ENCODE measurements at places on chromosomes 4 and X.
A peak's percentile ranks its signal among the peaks of the same experiment; 100 is the strongest.

- no peak for DNase-seq
Observed at GRCh38 chr4:154218051-154218450, 273.5 kb downstream of the DCHS2 start.

GRCh38 chr4:8506373-8507195, 66.0 kb downstream of the TRMT44 start:
- peak; percentile 14 for DNase-seq

GRCh38 chr4:138487230-138487629, 245.1 kb upstream of the SLC7A11 start:
- DNase-seq = no peak

DNA sequence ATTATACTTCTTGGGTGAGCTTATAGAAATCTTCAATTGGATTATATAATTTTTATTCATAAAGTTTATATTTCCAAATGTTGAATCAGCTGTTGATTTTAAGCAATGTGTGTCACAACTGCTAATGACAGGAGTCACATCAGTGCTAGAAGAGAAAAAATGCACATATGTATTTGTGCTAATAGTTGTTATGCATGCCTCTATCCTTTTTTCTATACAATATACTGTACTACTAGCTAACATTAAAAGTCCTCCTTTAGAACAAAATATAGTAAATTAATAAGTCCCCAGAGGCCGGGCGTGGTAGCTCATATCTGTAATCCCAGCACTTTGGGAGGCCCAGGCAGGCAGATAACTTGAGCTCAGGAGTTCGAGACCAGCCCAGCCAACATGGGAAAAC, 23.7 kb upstream of the HNRNPD start:
- DNase-seq = no peak

DNA sequence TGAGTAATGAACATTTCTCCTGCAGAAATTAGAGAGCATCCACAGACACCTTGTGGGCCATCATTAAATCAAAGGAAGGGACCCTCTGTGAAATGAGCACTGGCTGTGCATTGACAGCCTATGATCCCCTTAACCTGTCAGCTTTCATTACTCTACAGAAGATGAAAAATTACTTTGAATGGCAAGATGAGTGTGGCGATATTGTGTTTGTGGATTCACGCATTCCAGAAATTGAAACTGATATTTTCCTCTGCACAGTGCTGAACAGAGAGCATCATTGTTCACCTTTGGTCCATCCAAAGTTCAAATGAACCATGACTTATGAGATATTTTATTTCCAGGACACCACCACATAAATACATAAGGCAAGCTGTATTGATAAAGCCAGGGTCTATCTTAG, 374.8 kb upstream of the ANXA10 start:
- no peak for DNase-seq

- DNase-seq = no peak
Observed at GRCh38 chr4:86890790-86891189, 1.4 kb downstream of the C4orf36 start.

GRCh38 chr4:26235500-26235899, 85.3 kb upstream of the RBPJ start:
- DNase-seq = no peak

- no peak for DNase-seq
Observed at GRCh38 chr4:86233681-86234080, 126.2 kb downstream of the MAPK10 start.

DNA sequence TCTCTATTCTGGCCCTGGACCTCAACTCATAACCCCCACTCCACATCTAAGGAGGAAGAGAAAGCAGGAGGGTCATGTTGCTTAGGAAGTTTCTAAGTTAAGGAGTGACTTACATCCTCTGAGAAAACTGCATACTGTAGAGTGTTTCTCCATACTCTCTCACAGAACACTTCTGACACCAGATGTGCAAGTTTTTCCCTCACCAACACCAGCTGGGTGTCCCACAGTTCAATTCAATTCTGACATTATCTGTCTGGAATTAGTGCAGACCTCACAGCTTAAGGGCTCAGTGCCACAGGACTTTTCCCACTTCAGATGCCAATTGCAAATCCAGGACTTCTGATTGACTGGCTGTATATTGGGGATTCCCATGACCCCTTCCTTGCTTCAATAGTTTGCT, 89.0 kb upstream of the SFRP2 start:
- no peak for DNase-seq

DNA sequence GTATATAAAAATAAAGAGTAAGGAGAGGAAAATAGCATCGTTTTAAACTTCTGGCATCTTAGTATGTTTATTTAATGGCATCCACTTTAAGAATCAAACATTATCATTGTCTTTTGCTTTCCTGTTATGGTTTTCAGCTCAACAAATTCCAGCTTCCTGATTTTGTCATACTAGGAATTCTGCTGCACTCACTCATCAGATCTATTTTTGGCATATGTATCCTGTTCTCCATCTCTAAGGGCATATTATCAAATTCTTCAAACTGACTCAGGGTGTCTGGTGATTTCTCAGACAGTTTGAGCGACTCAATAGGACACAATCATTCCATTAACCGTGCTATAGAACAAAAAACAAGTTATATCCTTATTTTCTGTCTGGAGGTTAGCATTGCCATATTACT, 248.5 kb upstream of the DIAPH2 start:
- no peak for DNase-seq

GRCh38 chr4:129808242-129808641, 712.3 kb downstream of the C4orf33 start:
- DNase-seq = no peak

GRCh38 chrX:14362721-14363120, 166.6 kb upstream of the GLRA2 start:
- no peak for DNase-seq

GRCh38 chrX:84415140-84415539, 87.1 kb downstream of the HDX start:
- DNase-seq = peak; percentile 2

DNA sequence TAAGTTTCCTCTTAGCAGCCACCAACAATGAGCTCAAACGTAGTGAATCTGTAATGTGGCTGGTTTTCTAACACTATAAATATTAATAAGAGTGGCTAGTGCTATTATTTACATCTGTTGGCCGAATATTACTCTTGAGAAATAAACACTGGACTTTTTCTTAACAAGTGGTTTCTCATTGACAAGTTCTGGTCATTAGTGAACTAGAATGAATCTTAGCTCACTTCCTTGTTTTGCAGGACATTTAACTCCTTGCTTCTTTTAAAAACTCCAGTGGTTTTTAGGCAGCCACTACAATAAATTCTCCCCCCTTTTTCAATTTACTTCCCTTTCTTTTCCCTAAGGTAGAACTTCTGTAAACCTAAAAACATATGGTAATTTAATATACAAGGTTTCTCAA, 177.2 kb downstream of the ARAP2 start:
- DNase-seq = no peak

DNA sequence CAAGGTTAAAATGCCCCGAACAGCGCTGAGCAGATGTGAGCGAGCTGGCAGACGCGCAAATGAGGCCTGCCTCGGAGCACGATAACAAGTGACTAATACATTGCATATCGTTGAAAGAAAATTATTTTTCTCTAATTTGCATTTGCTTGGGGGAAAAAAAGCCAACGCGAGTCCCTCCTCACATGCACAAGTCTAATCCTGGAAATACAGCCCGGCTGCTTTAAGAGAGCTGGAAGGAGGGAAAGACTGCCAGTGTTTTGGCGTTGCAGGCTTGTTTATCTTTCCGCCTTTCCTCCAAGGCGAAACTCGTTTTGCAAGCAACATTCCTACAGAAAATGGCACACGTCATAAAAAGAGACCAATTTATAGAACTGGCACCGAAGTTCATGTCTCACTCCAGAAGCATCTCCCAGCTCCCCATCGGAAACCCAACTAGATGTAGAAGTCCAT, 12.6 kb downstream of the BCOR start:
- DNase-seq = no peak

DNA sequence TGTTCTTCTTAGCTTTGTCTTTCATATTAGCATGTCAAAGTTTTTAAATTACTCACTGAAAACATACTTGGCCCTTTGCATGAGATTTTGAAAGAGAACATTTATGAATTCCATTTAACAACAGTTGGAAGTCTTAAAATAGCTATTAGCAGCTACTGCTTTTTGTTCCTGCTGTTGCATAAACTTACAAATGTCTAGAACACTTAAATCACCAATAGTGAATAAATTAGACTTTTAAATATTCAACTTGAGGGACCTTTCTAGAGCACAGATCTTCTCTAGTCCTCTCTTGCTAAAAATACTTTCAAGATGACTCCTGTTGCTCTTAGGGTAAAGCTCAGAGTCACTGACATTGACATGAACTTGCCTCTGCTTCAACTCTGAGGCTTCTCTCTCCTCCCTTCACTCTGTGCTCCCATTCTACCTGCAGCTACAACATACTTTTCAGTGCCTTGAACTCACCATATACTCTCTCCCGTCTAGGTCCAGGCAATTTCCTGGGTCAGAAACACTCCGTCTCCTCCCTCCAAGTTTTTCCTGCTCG, 15.8 kb upstream of the TXK start:
- DNase-seq = no peak

DNA sequence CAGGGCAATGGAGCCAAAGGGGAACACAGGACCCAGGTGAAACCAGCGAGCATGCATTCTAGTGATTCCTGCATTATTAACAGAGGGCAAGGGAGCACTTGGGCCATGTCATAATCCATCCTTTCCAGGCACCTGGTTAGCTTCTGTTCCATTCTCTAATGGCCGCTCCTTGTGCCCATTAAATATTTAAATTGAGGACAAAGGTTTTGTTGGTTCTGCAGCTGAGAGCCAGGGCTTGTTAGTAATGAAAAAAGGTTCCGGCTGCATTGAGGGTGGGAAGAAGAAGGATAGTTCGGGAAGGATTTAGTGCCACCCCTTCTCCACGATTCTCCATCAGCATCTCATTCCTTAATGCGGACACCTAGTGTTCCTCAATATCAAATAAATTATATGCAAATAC, 13.6 kb downstream of the SOD3 start:
- no peak for DNase-seq

DNA sequence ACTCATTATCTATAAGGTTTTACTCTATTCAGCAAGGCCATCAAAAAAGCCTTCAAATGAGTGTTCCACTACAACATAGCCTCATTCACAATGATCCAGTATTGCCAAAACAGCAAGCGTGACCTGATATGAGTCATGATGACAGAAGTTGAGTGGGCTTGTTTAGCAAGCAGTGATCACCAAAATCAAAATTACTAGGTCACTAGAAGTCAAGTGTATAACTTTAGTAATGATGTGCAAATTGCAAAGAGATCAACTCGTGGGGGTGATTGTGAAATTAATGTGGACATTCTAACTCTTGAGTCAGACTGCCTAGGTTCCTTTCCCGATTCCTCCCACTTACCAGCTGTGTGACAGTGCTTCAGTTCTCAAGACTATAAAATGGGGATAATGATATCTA, 124.5 kb downstream of the CHM start:
- DNase-seq = no peak

GRCh38 chr4:37689353-37690095, 3.3 kb upstream of the RELL1 start:
- no peak for DNase-seq

- DNase-seq = no peak
Observed at GRCh38 chr4:104365618-104366017, 129.1 kb downstream of the CXXC4 start.

DNA sequence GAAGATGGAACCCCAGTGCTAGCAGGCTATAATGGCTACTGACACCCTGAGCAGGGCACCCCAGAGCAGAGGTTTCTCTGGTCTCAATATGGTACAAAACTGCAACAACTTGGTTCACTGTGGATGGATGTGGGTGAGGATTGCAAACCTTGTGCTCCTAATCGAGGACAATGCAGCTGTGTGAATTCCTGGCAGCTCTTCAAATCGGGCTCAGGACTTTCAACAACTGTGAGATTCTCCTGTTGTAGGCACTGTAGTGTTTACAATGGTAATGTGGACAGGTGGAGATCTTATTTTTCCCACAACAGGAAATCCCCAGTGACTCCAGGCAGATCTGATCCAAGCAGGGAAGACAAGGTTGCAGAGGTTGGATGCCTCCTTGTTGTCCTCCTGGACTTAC, 101.5 kb downstream of the RCHY1 start:
- DNase-seq = no peak

DNA sequence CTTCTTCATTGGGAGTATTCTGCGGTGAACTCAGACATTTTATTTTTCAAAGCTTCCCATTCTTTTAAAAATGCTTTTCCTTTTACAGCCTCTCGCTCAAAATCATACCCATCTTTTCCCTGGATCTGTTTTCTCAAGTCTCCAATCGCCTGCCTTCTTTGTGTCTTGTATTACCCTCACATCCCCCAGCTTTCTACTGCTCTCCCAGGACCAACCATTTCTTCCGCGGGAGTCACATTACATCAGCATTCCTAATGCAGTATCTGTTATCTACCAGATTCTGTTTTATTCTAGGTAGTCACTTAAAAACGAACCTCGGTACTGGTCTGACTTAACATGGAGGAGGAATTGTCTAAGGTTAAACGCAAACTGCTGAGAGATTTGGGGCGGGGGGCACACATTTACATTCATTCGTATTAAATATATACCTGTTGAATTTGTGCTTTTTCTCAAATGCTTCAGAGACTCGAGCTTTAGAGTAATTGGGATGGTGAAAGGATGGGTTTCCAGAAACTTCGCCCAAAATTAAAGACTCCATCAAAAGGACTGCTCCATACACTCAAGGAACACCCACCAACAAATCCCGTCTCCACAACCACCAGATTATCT, 493 bp upstream of the UCHL1 start:
- DNase-seq = no peak

- DNase-seq = no peak
Observed at GRCh38 chr4:80576796-80577195, 241.3 kb downstream of the CFAP299 start.

- no peak for DNase-seq
Observed at GRCh38 chrX:3142259-3143042, 101.2 kb downstream of the ARSF start.
